ENCODE measurements at places on chromosomes 13 and 19.
A peak's percentile ranks its signal among the peaks of the same experiment; 100 is the strongest.

- peak; percentile 4 for DNase-seq
These were observed 27.6 kb downstream of the DNAJC3 start for GRCh38 chr13:95704510-95704909.

- peak; percentile 24 for DNase-seq
These were observed 638 bp downstream of the USPL1 start for GRCh38 chr13:30618186-30618929.

GRCh38 chr19:45216667-45217066, 28.5 kb downstream of the EXOC3L2 start:
- no peak for DNase-seq

- DNase-seq: no peak
These were observed 11.8 kb upstream of the CD70 start for GRCh38 chr19:6602729-6603114.

DNA sequence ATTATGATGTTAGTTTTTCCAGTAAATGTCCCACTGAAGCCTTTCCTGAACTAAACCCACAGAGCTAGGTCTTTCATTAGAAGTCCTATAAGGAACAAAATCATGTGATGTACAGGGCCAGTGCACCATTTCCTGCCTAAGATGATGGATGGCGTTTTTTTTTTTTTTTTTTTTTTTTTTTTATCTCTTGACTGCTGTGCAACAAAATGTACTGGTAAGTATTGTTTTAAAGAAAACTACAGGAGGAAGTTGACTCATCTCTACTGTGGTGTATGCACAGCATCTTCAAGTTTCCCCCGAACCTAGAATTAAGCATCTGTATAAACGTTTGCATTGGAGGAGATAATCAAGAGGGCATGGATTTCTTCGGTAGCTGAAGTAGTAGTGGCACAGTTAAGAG, 197.5 kb downstream of the NBEA start:
- DNase-seq: no peak

DNA sequence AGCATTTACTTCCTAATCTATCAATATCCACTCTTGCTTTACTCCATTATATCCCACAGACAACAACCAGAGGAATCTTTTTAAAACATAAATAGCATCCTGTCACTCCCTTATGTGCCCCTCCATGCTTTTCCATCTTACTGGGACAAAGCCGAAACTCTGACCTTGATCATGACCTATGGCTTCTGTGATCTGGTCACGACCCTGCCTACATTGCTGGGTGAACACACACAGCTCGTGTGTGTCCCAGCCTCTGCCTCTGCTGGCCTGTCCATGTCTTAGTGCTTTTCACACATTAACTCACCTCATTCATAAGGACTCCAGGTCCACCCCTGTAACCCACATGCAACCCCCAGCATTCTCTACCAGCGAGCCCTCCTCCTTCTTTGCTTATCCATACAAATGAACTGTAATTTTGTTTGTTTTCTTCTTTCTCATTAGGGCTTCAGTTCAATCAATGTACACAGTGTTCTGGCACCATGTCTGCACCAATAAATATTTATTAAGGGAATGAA, 95.9 kb upstream of the RAP2A start:
- no peak for DNase-seq

GRCh38 chr19:45161738-45162607, 1.2 kb upstream of the NKPD1 start:
- no peak for DNase-seq

GRCh38 chr19:28920269-28921066, 292.5 kb downstream of the UQCRFS1 start:
- peak; percentile 37 for DNase-seq

GRCh38 chr19:36027696-36028095, 5.0 kb downstream of the CLIP3 start:
- no peak for DNase-seq

- DNase-seq: no peak
These were observed 106.9 kb downstream of the KLF12 start for GRCh38 chr13:74027161-74027779.

DNA sequence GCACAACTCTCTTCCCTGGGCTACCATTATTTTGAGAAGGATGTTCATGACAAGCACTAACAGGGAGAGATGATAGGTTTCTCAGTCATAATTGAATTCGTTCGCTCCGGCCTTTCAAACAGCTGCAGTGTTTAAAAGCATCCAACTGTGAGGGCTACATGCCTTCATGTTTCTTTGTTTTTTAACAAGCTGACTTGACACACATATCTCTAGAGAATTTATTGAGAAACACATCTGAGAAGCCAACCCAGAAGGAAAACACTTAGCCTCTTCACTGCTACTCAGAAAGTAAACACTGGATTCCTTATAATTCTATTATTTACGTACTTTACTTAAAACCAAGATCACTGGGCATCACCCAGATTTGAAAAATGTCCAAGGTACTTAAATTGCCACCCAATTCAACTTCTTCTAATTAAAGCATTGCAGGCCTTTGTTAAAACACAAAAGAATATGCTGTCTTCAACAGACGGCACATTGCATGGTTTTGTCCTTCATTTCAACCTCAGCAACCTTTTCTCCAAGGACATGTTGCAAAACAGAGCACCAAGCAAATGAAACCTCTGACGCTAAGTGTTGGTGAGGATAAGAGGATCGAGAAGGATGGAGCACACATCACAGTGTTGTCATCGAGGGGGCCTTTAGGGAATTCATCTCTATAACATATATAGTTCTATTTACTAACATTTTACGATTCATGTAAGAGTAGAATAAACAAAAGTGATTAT, 75.8 kb downstream of the TBC1D4 start:
- DNase-seq: peak; percentile 27

- DNase-seq: no peak
These were observed 2.9 kb downstream of the IER2 start for GRCh38 chr19:13152974-13153568.

GRCh38 chr19:38547421-38547820, 70.3 kb downstream of the MAP4K1 start:
- DNase-seq: no peak

DNA sequence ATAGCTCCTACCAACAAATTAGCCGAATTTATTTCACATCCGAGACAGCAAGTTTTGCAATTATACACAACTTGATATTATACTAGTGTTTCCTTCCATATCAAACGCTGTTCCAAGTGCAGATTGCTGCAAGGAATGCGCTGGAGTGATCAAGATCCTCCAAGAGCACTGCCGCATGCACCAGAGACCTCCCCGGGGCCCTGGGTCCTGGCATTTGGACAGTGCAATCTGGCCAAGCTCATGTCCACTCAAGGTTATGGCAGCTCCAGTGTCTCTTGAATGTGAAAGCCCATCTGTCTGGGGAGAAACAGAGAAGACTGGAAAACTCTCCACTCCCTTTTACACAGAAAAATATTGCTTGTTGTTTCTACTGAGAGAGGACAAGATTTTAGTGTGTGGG, 111.9 kb downstream of the HSPH1 start:
- no peak for DNase-seq

DNA sequence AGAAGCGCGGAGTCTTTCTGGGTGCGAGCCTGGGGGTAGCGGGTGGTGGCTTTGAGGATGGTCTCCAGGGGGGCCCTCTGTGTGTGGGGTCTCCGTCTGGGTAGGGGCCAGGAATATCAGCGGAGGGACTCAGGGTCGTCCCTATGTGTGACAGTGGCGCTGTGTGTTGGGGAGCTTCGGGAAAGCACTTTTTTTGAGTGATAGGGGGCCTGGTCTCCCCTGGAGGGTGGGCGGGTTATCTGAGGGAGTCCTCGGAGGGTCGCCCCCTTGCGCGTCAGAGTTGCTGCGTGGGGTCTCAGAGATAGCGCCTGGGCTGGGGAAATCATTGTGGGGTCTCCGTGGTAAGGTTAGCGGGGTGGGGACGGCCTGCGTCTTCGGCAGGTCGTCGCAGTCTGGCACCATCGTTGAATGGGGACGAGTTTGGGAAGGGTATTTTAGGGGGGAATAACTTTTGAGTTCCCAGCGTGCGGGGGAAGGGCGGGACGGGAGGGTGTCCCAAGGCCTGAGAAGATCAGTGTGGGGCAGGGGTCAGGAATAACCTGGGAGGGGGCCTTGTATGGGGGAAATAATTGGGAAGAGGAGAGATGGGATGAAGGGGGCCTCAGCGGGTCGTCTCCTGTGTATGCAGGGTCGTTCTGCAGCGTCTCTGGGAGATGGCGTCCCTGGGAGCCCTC, 857 bp downstream of the IER2 start:
- DNase-seq: no peak

GRCh38 chr13:75384879-75385707, 96.9 kb downstream of the TBC1D4 start:
- peak; percentile 67 for DNase-seq

DNA sequence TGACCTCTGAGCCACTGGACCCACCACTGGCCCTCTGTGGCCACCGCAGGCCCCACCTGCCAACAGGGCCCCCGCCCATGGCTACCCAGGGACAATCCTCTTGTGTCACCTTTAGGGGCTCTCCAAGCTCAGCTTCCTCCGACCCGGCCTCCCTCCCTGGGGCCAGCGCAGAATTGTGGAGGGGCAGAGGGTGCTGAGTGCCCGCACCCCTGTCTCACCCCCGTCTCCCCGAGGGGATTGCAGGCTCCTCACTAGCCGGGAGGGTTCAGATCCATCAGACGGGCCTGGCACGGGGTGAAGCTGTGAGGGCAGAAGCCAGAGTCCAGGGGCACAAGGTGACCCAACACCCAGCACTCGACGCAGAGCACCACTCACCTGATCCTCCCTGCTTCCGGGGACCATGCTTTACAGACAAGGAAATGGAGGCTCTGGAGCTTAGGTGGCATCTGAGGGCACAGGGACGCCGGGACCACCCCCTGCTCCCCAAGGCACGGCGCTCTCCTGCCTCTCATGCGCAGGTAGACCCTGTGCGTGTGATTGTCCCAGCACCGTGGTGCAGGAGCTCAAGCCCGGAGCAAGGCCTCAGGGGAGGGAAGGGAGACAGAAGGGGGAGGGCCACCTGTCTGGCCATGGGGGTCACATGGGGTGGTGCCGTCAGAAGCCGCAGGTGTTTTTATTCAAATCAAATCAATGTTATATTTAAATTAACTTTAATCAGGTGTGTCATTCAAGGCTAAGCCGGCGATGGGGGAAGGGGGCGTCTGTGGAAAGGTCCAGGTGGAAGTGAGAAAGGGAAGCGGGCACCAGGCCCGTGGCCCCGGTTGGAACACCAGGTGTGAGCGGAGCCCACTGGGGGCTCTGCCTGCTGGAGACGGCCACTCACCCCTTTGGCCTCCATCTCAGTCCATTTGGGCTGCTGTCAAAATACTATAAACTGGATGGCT, 21.6 kb upstream of the SPACA7 start:
- DNase-seq: no peak

DNA sequence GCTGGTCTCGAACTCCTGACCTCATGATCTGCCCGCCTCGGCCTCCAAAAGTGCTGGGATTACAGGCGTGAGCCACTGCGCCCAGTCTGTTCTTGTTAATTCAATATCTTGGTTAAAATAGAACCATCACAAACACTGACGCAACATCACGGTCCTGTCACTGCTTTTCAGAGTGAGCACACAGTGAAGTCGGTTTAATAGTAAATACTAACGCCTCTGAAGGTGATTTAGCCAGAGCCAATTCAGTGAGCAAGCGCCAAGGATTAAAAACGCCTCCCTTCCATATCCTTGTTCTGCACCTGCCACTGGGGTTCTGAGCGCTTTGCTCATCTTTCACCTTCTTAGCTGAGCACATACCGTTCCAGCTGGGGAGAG, 30.3 kb downstream of the LAMP1 start:
- DNase-seq: no peak

DNA sequence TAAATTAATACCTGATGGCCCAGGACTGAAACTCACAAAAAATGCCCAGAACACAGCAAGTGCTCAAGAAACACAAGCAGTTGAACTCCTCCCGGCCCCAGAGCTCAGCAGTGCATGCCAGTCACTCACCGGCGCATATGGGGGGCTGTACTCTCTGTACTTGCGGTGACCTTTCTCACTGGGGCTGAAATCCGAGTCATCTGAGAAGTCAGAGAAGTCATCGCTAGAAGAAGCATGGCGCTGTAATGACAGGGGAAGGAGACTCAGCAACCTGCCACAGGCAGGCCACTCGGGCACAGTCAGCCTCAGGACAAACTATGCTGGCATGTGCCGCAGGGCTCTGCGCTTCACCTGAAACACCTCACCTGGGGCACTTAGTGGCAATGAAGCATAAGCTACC, 19.7 kb downstream of the ZC3H4 start:
- DNase-seq: no peak

- peak; percentile 11 for DNase-seq
These were observed 1202.8 kb downstream of the DIAPH3 start for GRCh38 chr13:58960888-58961287.

DNA sequence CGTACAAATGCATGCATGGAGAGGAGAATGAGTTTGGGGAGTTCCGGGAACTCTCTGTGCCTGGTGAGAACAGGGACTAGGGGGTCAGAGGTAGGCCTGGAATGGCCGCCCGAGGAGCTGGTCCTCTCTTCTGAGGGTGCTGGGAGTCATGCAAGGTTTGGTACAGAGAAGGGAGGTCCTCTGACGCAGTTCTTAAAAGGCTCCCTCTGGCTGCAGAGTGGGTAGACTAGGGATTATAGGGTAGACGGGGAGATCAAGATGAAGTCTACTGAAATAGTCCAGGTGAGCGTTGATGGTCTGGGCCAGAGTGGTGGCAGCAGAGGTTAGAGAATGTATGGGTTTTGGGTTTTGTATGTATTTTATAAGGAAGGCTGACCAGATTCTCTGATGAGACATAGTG, 796 bp downstream of the ZNF304 start:
- DNase-seq: no peak

- no peak for DNase-seq
These were observed 866 bp upstream of the ZSWIM4 start for GRCh38 chr19:13794398-13794756.

GRCh38 chr13:102172406-102172805, 229.4 kb downstream of the FGF14 start:
- no peak for DNase-seq

- DNase-seq: no peak
These were observed 9.4 kb downstream of the NRTN start for GRCh38 chr19:5814123-5814851.

- DNase-seq: peak; percentile 77
These were observed 17.0 kb upstream of the COX7A1 start for GRCh38 chr19:36169084-36169760.

- no peak for DNase-seq
These were observed 8.2 kb downstream of the NALCN start for GRCh38 chr13:101408154-101408553.

GRCh38 chr19:40896418-40896796, 14.4 kb upstream of the CYP2A7 start:
- no peak for DNase-seq

DNA sequence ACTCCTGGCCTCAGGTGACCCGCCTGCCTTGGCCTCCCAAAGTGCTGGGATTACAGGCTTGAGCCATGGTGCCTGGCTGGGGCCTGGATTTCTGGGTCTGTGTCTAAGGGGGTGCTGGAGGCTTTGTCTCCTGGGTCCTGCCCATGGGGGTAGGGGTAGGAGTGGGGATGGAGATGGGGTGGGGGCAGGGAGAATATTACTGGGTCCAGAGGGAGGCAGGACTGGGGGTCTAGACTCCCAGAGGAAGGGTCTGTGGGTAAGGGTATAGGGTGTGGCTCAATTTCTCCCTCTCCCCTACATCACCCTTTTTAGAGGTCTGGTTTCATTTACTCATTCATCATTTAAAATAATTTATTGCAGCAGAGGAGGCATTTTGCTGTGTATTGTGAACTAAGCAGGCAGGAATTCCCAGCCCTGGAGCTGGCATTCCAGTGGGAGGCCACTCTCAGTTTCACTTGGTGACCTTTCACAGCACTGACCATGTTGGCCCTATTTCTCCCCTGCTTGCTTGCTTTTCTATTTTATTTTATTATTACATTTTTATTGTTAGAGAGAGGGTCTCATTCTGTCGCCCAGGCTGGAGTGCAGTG, 810 bp upstream of the NFKBID start:
- no peak for DNase-seq

All from NCI-H345 (cell line).